ENCODE measurements at places on chromosomes 4 and X.

DNA sequence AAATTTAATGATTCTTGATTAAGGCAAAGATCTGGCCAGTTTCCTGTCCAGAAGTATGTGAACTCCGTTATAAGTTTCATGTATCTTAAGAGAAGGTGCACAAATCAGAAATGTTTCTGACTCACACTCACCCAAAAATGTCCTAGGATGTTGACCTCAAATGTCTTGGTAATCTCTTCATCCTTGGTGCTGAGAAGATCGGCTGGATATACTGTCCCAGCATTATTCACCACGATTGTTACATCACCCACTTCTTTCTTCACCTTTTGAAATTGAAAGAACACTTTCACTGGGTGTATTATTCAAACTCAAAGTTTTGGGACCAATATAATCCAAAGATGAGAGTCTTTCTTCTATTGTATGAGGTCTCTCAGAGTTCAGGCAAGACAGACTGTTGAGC is 5.7 kb downstream of the HSD17B13 start:
- no peak for DNase-seq

DNA sequence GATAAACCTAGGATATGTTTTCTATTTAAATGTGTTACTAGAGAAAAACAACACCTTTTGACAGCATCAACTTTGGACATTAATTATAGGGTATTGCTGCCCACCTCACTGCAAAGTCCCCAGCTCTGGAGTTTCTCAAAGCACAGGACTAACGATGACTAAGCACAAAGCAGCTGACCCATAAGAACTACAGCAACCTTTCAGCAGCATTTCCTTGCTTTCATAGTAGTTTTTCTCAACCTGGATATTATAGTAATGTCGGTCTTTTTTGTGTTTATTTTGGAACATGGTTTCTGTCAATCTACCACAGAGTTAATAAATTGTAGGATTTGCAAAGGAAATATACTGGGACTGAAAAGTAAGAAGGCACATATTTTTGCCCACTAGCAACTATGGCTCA is 21.5 kb downstream of the HHIP start:
- no peak for DNase-seq

- no peak for DNase-seq
Observed at GRCh38 chr4:102678695-102679335, 82.0 kb downstream of the MANBA start.

DNA sequence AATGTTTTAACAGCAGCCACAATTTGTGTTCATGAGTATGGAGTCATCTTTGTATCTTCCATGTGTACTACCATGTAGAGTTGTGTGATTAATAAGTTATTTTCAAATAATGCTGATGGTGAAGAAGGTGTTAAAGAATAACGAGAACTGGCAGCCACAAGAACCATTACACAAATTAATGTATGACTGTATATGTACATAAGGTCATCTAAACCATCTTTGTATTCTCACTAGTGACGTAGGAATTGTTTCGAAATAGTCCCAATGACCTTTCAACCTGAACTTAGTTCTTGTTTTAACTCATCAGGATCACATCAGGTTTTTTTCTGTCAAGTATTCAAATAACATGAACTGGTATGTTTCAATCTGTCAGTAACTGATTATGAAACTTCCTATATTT is 48.3 kb upstream of the NOCT start:
- no peak for DNase-seq

DNA sequence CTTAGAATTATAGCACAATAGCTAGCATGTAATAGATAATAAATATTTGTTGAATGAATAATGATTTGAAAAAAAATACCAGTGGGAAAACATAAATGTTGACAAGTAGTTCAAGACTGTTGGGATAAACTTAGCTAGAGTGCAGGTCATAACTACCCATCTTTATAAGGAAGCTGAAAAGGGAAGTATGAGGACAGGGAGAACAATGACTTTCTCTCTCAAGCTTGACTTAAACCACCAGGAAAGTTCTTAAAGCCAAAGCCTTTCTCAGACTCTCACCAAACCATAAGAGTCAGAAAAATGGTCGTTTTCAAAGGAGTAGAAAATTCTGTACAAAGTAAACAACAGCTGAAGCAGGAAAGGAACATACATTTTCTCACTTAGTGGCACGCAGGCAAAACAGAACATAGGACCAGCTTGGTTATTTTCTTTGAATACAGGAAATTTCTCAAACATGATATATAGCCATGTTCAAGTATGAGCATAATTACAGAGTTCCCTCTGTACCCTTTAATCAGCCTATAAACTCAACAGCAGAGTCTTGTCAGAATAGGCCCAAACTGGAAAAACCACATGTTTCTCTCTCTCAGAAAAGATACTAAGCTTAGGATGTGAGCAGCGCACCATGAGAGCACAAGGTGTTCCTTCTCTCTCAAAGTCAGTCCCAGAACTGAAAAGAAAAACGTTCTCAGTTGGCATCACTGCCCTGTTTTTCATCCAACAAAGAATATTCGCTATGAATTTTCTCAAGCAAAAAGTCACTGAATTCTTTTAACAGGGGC is 28.7 kb downstream of the MAPK10 start:
- no peak for DNase-seq

DNA sequence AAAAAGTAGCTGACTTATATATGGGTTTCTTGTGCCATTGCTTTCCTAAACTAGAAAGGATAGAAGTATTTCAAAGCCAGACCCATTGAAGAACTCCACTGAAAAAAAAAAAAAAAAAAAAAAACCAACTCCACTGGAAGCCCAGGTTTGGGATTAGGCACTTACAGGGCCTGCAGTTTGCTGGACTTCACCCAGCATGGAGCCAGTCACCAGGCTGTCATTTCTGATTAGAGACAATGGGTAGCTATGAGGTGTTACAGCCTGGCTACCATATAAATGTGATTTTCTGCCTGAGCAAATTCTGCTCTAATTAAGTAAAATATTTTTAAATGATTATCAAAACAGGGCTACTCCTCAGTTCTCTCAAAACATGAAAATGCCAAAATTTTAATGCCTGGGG is 49.5 kb downstream of the HS6ST2 start:
- no peak for DNase-seq

- DNase-seq = no peak
Observed at GRCh38 chr4:107837317-107837716, 12.6 kb downstream of the SGMS2 start.

DNA sequence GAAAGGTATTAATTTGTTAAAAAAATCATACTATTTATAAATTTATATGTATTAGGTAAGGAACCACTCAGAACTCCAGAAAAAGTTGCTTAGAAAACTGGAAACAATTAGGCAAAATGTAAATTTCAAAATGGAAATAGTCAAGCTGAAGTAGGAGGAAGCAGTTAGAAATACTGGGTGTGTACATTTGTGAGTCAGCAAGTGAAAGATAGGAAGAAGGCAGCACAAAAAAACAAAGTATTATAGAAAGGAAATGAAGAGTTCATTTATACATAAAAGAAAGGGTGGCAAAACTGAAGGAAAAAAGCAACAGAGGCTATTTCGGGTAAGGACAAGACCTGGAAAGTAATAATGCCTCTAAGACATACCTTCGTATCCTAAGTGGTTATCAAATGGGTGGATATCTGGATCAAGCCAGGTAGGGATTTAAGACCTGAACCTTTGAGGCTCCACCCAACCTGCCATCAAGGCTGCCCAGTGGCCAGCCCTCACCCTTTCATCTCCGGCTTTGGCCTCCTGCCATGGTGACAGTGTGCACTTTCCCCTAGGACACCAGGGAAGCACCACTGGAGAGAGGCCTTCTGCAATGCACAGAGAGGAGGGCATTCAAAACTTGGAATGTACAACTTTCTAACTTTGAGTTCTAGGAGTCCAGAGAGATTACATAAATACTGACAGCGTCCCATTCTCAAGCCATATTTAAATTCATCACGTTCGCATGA is at the start of gene LRRC66:
Gene LRRC66 (minus strand): TSS at position 428 of the 722 bp plus-strand sequence. CDS start 2,750 bp downstream, outside the sequence.
- DNase-seq = no peak

- no peak for DNase-seq
Observed at GRCh38 chr4:31234494-31234893, 514.3 kb downstream of the PCDH7 start.

DNA sequence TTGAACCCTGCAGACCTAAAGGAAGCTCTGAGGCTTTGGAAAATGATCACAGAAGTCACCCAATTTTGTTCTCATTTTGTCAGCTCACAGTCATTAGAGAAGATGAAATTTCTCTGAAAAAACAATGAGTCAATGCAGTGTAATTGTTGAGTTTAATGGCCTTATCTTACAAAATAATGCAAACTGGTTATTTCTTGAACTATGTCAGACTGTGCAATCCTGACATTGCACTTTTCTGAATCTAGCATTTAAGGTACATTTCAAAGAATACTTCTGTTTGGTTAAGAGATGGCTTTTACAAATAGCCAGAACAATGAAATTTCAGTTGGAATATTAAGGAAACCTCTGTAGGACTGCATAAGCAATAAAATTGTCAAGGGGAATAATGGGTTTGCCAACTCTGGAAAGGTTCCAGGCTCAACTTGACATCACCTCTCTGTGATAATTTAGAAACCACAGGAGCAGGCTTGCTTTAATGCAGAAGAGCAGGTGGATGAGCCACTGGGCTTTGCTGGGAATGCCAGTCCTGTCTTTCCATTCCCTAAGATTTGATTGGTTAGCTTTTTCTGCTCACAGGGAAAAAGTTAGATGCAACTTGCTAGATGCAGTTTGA is 222.8 kb downstream of the FRMPD4 start:
- DNase-seq = no peak

DNA sequence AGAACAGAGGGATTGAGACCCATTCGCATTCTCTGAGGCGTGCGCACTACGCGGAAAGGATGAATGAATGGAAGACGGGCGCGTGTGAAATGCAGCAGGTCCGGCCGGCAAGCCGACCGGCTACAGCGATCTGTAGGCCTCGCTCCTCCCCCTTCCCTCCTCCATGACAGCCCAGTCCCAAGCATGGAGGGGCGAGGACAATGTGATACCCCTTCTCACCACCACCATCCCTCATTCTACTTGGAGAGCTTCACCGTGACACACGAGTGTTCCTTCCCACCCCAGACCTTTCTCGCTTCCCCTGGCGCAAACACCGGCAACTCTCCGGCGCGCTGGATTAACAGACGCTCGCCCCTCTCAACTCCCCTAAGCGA is 815 bp downstream of the EIF4E start:
- peak; percentile 45 for DNase-seq

DNA sequence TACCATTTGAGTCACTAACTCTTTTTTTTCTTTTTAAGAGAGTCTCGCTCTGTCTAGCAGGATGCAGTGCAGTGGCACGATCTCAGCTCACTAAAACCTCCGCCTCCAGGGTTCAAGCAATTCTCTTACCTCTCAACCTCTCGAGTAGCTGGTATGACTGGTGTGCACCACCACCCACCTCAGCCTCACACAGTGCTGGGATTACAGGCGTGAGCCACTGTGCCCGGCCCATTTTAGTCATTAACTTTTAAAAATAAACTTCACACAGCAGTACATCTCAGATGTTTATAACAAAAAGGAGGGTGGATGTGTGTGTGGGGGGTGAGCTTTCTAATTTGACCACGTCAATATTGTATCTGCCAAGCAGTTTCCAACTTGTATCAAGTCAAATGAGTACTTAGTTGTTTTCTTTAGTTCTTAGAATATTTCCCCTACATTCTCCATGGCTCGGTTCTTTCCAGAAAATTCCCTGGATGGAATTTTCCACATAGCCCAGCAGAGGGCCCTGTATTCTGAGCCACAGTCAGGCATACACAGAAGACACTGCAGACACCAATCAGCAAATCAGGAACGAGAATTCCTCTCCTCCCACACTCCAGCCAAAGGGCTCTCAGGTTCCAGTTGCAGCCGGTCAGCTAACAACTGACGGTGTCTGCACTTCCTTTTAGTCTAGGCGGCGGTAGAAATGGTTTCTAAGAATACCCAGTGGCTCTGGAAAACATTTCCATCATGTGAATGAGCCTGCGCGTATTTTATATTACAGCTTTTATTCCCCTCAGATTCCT is 20.1 kb upstream of the ARAF start:
- DNase-seq = no peak

- no peak for DNase-seq
Observed at GRCh38 chrX:130245441-130245840, 23.3 kb downstream of the ZNF280C start.
